ENCODE measurements at places on chromosomes 2 and 18.

GRCh38 chr2:151575338-151575737 is 158.9 kb downstream of the NEB start:
- no peak for DNase-seq

GRCh38 chr2:75788902-75789301 is 78.2 kb upstream of the GCFC2 start:
- DNase-seq = no peak

DNA sequence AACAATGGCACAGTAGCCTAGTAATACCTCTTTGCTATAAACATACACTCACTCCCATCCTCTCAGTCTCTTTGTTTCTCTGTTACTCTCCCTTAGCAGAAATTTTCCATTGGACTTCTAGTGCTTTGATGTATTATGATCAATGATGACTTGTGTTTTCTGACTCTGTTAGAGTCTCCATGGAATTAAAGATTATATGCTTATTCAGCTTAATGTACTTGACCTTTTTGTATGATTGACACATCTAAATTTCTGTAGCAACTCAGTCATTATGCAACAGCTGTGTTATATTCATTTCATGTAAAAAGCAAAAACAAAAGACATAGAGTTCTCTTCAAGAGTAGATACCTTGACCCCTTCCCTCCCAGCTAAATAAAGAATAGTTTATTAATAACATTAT is 173.8 kb downstream of the SLC4A10 start:
- no peak for DNase-seq

DNA sequence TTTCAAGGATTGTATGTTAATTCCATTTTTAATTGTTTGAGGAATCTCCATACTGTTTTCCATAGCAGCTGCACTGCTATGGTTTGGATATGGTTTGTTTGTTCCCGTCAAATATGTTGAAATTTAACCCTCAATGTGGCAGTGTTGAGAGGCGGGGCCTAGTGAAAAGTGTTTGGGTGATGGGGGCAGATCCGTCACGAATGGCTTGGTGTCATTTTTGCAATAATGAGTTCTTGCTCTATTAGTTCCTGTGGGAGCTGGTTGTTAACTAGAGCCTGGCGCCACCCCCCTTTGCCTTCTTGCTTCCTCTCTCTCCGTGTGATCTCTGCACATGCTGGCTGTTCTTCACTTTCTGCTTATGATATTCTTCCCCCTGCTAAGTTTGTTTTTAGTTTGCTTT is 71.4 kb upstream of the LDLRAD4 start:
- no peak for DNase-seq

DNA sequence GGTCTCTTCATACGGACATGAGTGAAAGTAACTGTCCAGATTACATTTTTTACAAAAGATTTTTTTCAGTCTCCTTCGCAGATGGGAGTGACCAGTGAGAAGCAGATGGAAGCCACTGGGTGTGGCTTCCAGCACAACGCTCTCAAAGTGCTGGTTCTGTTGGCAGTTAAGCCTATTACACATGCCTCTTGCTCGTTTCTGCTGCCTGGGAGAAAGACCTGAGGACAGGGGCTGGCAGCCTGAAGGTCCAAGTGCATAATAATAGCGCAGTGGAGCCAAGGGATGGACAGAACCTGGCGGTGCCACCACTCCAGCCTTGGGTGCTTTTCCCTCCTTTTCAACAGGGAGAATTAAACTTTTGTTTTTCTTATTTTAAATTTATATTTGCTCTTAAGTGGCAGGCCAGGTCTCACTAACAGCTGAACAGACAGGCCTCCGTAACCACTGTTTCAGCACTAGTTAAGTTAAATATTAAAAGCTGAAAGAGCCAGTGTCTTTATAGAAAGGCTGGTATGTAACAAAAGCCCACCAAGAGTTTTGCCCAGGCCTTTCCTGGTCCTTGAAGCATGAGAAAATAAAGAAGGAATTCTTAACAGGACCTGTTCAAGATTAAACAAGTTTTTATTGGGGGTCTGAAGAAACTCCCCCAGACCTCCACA is 1.2 kb upstream of the SKA1 start:
- DNase-seq = no peak

- no peak for DNase-seq
Measured at GRCh38 chr2:216932113-216932862, 72.4 kb upstream of the TNP1 start.

DNA sequence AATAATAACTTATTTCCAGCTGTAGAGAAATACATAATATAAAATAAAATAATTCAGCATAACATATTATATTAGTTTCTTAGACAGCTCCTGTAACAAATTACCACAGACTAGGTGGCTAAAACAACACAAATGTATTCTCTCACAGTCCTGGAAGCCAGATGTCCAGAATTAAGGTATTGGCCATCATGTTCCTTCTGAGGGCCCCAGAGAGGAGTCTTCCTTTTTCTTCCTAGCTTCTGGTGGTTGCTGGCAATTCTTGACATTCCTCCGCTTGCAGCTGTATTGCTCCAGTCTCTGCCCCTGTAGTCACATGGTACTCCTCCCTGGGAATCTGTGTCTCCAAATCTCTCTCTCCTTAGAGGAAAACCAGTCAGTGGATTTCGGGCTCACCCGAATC is 146.8 kb downstream of the RBM43 start:
- DNase-seq = no peak

DNA sequence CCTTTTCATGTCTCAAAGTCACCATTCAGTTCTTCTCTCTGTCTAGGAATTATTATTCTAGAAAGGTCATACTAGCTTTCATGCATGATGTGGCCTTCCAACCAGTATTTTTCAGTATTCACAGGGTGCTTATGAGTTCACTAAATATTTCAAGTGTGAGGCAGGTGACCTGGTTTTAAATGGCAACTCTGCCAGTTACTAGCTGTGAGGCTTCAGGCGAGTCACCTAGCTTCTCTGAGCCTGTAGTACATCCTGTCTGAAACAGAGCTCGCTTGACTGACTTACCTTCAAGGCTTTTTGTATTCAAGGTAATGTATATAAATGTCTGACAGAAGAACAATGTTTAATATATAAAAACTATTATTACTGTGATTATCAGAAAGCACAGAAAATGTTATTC is 19.4 kb upstream of the ACVR1 start:
- DNase-seq = no peak

GRCh38 chr2:218397463-218397819 is 2.2 kb upstream of the CTDSP1 start:
- DNase-seq = no peak

DNA sequence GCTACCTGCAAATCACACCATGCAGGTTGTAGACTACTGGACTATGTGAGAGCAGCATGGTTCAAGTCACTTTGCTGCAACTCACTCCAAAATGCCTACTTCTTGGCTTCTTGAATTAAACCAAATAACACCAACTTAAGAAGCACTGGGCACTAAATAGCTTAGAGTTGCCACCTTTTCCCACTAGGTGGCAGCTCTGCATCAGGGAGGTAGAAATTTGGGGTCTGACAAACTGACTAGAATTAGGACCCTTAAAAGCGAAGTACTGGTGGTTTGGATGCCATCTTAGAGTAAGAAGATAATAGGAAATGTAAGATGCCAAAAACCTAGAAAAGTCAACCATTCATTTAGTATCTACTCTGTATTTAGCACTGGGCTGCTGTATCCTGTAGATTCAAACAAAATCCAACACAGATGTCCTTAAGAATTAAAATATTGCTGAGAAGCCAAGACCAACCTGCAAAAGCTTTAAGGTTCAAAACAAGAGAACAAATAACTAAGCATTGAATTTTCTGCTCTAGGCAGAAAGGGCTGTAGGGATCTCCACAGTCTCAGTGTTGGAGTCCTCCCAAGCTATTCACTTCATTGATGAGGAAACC is 65.5 kb downstream of the CCBE1 start:
- DNase-seq = peak; percentile 14

- no peak for DNase-seq
Measured at GRCh38 chr2:119495948-119496347, 28.3 kb downstream of the SCTR start.

GRCh38 chr2:202299712-202300111 is 34.1 kb downstream of the NOP58 start:
- DNase-seq = no peak

DNA sequence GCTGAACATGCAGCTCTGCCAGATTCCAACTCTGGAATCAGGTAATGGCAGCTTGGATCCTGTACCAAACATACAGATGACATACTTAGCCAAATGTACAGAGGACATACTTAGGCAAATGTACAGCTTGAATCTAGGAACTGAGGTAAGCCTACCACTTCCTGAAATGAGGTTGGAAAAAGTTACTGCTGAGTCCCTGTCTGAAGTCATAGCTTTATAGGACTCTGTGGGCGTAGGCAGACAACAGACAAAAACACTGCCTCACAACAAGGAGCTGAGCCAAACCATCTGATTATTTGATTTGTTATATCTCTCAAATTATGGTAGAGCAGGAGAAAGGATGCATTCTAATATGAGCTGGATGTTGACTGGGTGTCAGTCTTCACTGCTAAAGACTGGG is 290.2 kb upstream of the TCF4 start:
- no peak for DNase-seq

GRCh38 chr18:54218299-54218698 is 6.2 kb downstream of the MBD2 start:
- no peak for DNase-seq

- DNase-seq = no peak
Measured at GRCh38 chr18:38198526-38198925, 632.9 kb upstream of the CELF4 start.

- no peak for DNase-seq
Measured at GRCh38 chr2:130846686-130847375, 10.1 kb downstream of the ARHGEF4 start.

DNA sequence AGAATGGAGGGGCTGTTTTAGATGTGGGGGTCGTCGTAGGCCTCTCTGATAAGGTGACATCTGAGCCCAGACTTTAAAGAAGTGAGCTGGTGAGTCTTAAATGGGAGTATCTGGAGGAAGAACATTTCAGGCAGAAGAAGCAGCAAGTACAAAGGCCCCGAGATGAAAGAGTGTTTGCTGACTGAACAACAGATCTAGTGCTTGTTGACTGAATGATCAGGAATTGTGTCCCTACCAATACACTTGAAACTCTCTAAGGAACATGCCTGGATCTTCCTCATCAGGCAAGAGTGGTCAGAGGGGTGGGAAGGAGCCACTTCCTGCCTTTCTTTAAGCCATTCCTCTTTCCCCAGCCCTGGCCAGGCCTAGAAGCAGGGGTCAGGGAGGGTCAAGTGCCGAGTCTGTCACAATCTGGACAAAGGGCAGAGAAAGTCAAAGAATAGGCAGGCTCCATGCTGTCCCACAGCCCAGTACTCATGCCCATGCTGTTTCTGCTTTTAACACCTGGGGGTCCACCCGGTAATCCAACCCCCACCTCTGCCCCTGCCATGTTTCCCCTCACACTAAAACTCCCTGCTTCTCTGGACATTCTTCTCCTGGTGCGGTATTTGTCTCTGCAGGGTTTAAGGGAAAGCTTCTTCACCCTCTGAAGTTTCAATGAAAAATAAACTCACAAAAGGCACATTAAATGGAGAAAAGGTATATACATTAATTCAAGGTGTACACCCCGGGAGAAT is 3.0 kb upstream of the TMEM37 start:
- DNase-seq = no peak

DNA sequence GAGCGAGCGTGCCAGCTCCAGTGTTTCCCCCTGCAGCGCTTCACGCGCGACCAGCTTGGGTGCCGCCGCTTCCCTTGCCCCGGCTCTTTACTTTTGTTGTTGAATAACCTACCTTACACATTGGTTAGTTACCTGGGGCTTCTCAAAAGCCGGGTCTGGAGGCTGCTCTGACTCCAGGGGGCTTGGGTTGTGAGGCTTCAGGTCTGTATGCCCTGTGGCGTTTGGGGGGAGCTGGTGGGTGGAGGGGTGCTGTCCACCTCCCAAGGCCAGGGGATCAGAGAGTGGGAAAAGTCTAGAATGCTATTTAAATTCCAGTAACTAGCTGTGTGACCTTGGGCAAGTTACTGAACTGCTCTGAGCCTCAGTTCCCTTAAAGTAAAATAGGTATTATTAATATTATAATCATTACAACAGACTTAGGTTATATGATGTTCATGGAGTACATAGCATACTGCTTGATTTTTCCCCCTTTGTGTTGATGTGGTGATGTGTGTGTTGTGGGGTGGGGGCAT is 770 bp downstream of the LYPD6B start:
- DNase-seq = no peak

- no peak for DNase-seq
Measured at GRCh38 chr18:58339890-58340289, 289.0 kb downstream of the ALPK2 start.

- DNase-seq = no peak
Measured at GRCh38 chr2:162769066-162769465, 69.5 kb downstream of the KCNH7 start.

DNA sequence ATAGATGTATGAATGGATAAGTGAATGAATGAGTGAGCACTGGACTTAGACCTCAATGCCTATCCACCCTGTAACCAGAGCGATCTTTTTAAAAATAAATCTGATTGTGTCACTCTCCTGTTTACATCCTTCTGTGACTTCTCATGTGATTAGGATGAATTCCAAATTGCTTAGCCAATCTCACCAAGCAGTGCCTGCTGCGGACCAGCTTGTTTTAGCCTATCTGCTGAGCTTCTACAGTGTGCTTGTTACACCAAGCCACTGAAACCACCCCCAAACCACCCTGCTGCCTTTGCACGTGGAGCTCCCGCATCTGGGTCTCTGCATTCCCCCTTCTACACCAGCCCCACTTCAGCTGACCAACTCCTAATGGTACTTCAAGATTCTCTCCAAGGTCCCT is 265.4 kb downstream of the EN1 start:
- no peak for DNase-seq

- no peak for DNase-seq
Measured at GRCh38 chr2:30404319-30405259, 42.5 kb upstream of the LCLAT1 start.

Data from pons (tissue), 1 donor.